Heart right ventricle (tissue), 16 donors: ENCODE measurements at places on chromosomes 5 and 9. TPM values are rescaled to one million over a fixed set of nuclear protein-coding genes. Genes with fewer than 3 reads are reported as not detected.

DNA sequence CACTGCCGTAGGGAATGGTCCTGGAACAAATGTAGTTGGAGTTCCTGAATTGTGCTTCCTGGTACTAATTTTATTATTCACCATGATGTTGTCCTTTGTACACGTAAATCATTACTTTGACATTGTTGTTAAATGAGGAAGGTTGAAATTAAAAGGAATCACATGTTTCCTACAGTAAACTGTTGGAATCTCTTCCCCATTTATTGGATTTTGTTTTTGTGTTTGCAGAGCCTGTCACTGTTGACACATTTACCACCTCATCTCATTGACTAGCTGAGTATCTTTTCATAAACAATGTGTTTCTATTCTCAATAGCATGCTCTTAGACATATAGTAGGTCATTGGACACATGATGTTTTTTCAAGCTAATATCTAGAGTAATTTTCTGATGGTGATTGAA lies 1012.5 kb downstream of the NR2F1-AS1 start:
- no peak overlapping the region for H3K4me3 ChIP-seq
- no peak for DNase-seq
- no peak overlapping the region for H3K27ac ChIP-seq
- H3K36me3 ChIP-seq: no peaks in the 10 kb centered on the region
- H3K27me3 ChIP-seq: no peaks in the 10 kb centered on the region

DNA sequence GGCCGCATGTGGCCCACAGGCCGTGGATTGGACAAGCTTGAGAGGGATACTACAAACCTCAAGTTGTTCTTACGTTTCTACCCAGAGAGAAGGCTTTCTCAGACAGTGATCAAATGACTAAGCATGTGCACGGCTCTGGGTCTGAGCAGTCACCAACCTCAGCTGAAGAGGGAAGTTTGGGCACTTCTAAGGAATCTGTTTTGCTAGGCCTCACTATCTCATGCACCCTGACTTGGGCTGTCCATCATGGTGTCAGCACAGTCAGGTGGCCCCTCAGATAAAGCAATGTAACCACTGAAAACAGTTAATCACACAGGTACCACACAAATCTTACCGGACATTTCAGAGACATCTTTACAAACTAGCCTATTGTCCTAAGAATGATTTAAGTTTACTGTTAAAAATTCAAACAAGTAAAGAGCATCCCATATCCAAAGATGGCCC lies 24.6 kb downstream of the CSF2 start:
- H3K27ac ChIP-seq: no peak overlapping the region
- H3K27me3 ChIP-seq: no peaks in the 10 kb centered on the region
- no peak for DNase-seq
- no peaks in the 10 kb centered on the region for H3K36me3 ChIP-seq

- H3K36me3 ChIP-seq: no peaks in the 10 kb centered on the region
- H3K4me3 ChIP-seq: no peak overlapping the region
- H3K27me3 ChIP-seq: no peaks in the 10 kb centered on the region
- DNase-seq: no peak
- no peaks in the 10 kb centered on the region for H3K4me1 ChIP-seq
- H3K27ac ChIP-seq: no peak overlapping the region
These were observed 202.5 kb upstream of the SLC27A6 start for GRCh38 chr5:128762661-128763306.

- no peaks in the 10 kb centered on the region for H3K36me3 ChIP-seq
- no peak overlapping the region for H3K27ac ChIP-seq
- peaks cover 10% of the 10 kb centered on the region for H3K4me1 ChIP-seq
- peaks cover 57% of the 10 kb centered on the region for H3K27me3 ChIP-seq
- H3K4me3 ChIP-seq: no peak overlapping the region
These were observed 49.7 kb downstream of the OLFM1 start for GRCh38 chr9:135136991-135137832.

DNA sequence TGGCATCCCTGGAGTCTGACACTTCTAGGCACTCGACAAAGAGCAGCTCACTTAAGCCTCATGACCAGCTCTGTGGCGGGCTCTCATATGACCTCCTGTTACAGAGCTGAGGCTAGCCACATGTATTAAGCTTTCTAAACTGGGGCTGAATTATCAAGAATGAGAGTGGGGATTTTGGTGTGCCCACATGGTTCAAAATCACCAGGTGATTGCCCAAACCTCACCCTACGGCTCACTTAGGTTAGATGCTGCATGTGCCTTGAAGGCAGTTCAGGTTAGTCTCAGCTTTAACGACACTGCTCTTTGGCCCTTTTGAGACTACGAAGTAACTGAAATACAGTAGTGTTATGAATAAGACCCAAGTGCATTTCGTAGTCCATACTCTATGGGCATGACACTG lies 39.4 kb upstream of the SMIM32 start:
- no peak overlapping the region for H3K27ac ChIP-seq
- no peaks in the 10 kb centered on the region for H3K4me1 ChIP-seq
- H3K4me3 ChIP-seq: no peak overlapping the region
- peaks cover 24% of the 10 kb centered on the region for H3K27me3 ChIP-seq
- no peak for DNase-seq

DNA sequence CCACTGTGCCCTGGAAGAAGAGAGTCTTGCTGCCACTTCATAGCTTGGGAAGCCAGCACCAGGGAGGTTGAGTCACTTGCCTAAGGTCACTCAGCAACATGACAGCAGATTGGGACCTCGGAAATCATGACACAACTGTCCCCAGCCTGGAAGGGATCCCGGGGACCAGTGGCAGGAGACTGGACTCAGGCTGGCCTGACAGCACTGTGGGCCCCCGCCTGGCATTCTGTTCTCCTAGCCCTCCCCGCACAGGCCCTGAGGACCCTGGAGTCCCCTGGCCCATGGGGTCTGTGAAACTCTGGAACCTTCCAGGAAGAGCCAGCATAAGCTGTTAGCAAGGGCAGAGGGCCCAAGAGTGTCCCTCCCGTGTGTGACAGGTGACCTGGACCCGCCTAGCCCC lies 64.9 kb downstream of the COL5A1 start:
- no peak overlapping the region for H3K4me3 ChIP-seq
- peaks cover 29% of the 10 kb centered on the region for H3K4me1 ChIP-seq
- no peaks in the 10 kb centered on the region for H3K27me3 ChIP-seq
- peak overlapping the region; percentile 64 for H3K27ac ChIP-seq
- DNase-seq: no peak

Gene PCDHA6
- total RNA-seq: not detected

GRCh38 chr5:54990841-54991258 lies 5.5 kb upstream of the ESM1 start:
- H3K4me3 ChIP-seq: no peak overlapping the region
- DNase-seq: no peak
- H3K4me1 ChIP-seq: no peaks in the 10 kb centered on the region
- H3K27ac ChIP-seq: no peak overlapping the region
- H3K36me3 ChIP-seq: no peaks in the 10 kb centered on the region

Gene SYK
- total RNA-seq: 3.4 TPM

DNA sequence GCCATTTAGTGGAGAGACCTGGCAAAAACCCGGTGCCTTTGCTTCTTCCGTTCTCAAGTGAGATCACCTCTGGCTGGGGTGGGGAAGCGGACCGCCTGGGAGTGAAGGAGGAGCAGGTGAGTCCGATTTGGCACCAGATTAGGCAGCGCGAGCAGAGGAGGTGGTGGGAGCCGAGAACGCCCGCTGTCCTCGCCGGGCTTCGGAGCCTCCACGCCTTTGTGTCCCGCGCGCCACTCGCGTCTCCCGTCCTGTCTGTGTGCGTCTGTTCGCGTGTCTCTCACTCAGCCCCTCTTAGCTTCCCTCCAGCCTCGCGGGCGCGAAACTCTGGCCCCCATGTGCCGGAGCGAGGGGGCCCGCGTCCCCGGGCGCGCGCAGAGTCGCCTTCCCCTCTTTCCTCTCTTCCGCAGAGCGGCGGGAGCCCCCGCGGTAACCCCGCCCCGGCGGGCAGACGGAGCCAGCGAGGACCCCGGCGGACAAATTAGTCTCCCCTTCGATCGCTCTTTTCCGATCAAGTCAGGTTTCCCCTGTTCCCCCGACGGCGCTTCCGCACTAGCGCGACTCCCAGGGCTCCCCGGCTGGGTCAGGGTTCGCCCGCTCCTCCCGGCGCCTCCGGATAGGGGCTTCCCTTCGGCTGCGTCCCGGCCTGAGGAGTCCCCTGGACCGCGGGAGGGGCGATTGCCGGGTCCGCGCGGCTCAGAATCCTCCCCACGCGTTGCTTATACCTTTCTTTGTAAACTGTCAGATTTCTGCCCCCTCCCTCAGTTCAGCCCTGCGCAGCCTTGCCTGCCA lies 7.1 kb downstream of the POU4F3 start:
- DNase-seq: no peak
- H3K27me3 ChIP-seq: peaks cover 85% of the 10 kb centered on the region
- no peak overlapping the region for H3K4me3 ChIP-seq
- no peaks in the 10 kb centered on the region for H3K36me3 ChIP-seq
- no peaks in the 10 kb centered on the region for H3K4me1 ChIP-seq
- H3K27ac ChIP-seq: no peak overlapping the region

DNA sequence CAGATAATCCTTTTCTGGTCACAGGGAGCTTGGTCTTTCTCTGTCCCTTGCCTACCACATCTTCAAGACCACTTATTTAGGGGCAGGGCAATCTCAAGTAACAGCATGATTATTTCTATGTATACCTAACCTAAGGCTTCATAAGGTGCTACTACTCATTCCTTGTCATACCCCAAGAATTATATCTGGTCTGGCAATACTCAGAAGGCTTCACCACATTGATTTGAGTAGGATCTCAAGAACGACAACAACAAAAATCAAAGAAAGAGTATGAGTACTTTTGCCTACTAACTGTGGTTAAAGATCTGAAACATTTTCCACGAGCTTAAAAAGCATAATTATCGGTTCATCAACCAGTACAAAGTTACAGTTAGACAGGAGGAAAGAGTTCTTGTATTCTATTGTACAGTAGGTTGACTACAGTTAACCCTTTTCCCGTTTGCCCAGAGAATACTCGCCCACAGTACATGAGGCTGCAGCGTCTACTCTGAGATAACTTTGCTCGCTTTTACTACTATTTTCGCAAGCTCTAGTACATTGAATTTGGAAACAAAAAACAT lies 41.0 kb downstream of the FANCC start:
- H3K4me1 ChIP-seq: no peaks in the 10 kb centered on the region
- no peaks in the 10 kb centered on the region for H3K36me3 ChIP-seq
- no peaks in the 10 kb centered on the region for H3K27me3 ChIP-seq
- no peak for DNase-seq

GRCh38 chr5:96605144-96605837 lies 56.9 kb upstream of the CAST start:
- H3K4me1 ChIP-seq: peaks cover 16% of the 10 kb centered on the region
- no peak overlapping the region for H3K4me3 ChIP-seq
- H3K36me3 ChIP-seq: no peaks in the 10 kb centered on the region
- H3K27ac ChIP-seq: no peak overlapping the region
- DNase-seq: no peak
- no peaks in the 10 kb centered on the region for H3K27me3 ChIP-seq

GRCh38 chr5:56129288-56129687 lies 103.8 kb downstream of the ANKRD55 start:
- no peak for DNase-seq
- no peaks in the 10 kb centered on the region for H3K27me3 ChIP-seq
- H3K27ac ChIP-seq: no peak overlapping the region

Gene FAF2
- 19.9 TPM for total RNA-seq

Gene FAM120A
- 94.8 TPM for total RNA-seq

DNA sequence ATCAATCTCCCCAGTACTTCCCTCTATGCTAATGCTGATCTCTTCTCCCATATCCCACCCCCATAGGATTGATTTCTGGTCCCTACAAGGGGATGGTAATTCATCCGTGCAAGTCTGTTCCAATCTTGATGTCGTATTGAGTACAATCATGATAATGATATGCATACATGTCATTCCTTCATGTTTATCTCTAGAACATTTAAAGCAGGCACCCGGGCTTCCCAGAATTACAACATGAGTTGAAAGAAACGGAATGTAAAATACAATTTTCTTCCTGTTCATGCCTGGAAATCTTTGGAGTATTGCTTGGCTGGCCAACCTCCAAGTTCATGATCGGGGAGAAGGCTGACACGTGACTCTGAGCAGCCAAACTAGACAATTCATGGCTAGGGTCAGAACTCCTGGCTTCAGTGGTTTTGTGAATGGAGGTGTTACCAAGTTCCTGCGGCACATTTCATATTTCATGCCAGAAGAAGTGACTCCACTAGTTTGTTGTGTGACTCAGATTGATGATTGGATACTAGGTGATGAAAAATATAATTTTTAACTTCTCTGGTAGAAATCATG lies 66.6 kb downstream of the C9orf152 start:
- DNase-seq: no peak
- peaks cover 100% of the 10 kb centered on the region for H3K4me1 ChIP-seq
- H3K4me3 ChIP-seq: no peak overlapping the region
